Cardiac septum (tissue), 1 donor: ENCODE measurements at places on chromosomes 5 and 9.

- DNase-seq = no peak
Observed at GRCh38 chr5:4866131-4866659, 273.9 kb upstream of the ADAMTS16 start.

DNA sequence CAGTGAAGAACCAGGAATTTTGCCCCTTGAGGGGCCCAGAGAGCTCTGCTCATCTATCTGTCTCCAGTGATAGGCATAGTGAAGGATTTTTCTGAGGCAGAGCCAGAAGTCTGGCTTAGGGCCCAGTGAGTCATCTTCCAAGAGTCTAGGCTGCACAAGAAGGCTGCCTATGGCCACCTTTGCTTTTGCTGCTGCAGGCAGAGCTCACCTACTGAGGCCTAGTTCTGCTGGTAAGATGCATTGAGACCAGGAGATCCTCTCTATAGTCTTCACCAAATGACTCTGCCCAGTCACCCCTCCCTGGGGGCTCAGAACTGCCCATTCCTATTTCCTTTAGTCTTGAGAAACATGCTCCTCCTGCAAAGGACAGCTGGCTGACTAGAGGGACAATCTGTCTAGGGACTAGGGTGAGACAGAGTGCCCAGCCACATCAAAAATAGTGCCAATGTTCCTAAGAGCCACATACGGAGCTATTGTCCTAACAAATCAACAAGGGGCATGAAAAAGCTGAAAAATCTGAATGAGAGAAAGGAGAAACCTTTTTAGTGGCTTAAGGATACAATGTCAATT is 40.3 kb upstream of the CDKN2AIPNL start:
- peak; percentile 72 for DNase-seq

DNA sequence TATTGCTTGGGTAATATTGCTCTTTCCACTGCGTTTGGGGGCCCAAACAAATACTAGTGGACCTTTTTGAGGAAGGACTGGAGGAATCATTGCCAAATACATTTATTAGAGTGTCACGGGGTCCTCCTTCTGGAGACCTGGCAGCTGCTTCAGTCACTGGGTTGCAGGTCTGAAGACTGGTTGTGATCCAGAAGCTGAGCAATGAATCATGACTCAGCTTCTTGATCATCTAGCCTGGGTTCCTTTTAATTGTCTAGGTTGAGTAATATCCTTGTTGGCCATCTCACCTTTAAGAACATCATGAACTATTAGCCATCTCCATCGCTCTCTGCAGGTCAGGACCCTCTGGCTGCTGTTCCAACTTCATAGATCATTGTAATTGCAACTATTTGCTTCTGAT is 15.4 kb upstream of the UBAP1 start:
- no peak for DNase-seq

GRCh38 chr9:123453831-123454321 is 97.9 kb downstream of the CRB2 start:
- DNase-seq = no peak

DNA sequence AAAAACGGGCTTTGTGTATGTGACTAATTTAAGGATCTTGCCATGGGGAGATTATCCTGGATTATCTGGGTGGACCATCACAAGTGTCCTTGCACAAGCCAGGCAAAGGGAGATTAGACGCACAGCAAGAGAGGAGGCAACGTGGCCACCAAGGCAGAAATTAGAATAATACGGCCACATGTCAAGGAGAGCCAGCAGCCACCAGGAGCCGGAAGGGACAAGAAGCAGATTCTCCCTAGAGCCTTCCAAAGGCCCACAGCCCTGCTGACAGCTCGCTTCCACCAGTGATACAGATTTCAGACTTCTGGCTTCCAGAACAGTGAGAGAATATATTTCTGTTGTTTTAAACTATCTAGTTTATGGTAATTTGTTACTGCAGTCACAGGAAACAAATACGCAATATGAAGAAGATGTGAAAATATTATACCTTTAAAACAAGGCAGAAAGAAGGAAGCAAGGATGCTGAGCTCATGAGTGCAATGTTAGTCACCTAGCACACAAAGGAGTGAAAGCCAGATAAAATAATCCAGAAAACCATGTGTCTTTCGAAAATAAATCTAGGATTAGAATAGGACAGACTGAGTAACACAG is 28.7 kb upstream of the F2RL1 start:
- DNase-seq = no peak

- no peak for DNase-seq
Observed at GRCh38 chr9:112341730-112342129, 8.3 kb upstream of the PTBP3 start.

DNA sequence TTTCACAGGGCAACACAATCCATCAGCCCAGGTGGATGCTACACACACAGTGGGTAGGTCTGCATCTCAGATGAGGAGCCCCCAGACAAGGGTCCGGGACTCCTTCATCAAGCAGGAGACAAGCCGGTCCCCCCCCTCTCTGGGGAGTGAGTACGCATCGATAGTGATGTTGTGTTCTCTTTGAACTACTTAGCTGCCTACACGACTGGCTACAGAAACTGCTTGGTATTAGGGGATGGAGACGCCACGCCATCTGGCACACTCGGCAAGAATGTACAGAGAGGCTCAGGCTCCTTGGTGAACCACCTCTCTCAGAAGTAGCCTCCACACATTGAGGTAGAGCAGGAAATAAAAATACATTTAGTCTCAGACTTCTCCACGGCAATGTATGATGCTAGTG is 179.8 kb downstream of the CNTNAP3 start:
- DNase-seq = no peak

DNA sequence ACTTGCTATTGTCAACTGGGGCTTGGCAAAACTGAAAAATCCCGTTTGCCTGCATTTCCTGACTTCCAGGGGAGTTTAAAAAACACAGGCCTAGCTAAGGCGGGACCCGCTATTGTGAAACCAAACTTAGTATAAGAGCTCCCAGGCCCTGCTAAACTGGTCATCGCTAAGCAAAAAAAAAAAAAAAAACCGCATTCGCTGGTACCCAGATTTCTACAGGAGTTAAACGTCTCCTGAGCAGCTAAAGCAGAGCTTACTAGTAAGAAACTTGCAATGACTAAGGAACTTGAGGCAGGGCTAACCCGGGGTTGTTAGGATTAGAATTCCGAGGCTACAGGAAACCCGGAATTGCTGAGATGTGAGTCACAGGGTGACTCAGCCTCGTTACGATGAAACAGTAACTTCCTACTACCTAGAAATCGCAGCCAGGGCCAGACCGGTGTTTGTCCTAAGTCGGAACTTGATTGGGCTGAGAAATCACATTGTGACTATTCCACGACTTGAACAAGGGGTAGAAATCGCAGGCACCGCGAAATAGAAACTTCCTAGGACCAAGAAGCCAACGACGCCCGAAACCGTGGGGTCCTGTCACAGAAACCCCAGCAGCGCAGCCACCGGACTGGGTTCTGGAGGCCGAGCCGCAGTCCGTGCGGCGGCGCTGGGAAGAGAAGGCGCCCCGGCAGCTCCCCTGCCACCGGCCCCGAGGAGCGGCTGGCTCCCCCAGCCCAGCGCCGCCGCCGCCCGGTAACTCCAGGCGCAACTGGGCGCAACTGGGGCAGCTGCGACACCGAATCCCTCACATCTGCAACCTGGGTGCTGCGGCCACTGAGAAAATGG is 89.4 kb downstream of the ANXA2R start:
- peak; percentile 88 for DNase-seq

DNA sequence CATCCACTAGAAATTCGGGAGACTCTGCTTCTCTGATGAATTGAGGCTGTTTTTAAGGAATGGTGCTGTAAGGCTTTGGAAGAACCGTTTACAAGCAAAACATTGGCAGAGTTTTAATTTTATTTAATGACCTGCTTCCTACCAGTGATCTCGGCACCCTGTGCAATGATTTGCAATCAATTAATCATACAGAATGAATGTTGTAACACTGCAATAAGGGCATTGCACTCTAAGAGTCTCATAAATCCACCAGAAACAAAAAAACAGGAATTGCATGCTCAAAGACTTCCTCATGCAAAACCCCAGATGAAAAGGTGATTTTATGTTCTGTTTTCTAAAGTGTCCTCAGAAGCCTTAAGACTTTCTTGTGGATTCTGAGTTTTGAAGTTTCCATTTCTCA is 295.7 kb downstream of the ARHGEF28 start:
- DNase-seq = no peak

- DNase-seq = no peak
Observed at GRCh38 chr9:98380065-98380681, 124.7 kb upstream of the TBC1D2 start.

- DNase-seq = no peak
Observed at GRCh38 chr5:53030893-53031292, 41.7 kb downstream of the ITGA2 start.

DNA sequence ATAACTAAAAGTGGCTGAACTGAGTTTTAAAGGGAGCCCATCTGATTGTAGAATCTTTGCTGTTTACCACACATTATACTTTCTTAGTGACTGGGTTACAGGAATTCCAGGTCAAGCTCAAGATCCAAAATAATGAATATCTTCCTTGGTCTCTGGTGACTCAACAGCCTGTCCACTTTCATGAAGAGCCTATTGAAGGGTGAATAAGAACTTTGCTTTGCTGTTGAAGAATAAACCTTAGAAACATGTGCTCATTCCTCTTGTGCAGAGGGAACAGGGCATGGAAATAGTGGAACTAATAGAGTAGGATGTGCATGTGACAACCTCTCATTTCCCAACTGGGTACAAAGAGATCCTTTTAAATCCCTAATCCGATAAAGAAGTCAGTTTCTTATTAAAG is 21.4 kb downstream of the ALDH1A1 start:
- DNase-seq = no peak

GRCh38 chr5:137032929-137033328 is 466.2 kb downstream of the SPOCK1 start:
- no peak for DNase-seq

DNA sequence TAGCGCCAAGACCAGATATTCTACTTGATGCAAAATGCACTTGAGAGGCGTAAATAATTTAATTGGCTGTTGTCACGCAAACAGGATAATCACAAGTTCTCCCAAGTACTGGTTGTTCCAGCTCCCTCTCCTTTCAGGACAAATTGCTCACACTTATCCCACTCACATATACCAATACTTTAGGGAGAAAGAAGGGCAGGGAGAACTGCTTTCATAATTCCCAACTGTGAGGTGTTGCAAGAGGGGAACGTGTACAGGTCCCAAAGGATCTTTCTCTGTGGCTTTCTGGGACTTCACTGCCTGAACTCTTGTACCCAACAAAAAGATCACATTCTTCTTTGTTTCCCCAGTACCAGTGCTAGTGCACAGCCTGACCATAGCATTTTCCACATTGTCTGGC is 21.5 kb upstream of the TGFBI start:
- no peak for DNase-seq

DNA sequence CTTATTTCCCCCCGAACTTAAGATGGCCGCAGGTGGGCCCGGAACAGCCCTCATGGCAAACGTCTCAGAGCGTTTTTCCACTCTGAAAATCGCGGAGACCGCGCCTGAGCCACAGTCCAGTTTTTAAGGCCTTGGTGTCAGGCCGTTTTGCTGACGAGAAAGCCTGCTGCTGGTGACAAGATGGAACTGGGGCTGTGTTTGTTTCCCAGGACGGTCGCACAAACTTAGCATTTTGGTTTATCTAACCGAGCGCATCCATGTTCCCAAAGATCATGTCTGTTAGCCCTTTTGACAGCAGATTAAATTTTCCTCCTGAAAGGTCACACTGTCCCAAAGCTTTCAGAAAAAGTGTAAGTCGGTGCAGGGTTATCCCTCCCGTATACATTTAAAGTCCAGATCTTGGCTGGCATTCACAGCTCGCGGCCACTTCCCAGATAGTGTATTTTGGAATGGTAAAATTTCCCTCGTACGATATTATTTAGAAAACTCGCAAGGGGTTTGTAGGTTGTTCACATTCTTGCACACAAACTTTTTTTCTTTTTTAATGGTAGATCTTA is 812 bp downstream of the SREK1 start:
- no peak for DNase-seq

GRCh38 chr9:104775976-104776375 is 12.0 kb downstream of the NIPSNAP3B start:
- no peak for DNase-seq

DNA sequence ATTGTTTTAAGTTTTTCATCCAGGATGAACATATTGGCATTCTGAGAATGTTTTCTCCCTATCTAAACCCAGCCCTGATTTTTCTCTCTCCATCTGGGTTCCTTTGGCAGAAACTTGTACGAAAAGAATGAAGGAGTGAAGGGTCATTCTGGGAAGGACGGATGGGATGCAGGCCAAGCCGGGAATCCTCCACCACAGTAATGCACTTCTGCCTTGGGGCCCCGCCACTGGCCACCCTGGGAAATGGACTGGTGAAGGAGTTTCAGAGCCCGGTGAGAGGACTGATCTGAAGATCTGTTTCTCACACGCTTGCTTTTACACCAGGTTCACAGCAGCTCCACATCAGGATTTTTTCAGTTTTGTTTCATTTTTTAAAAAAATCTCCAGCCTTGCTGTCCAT is 554.8 kb downstream of the BNC2 start:
- no peak for DNase-seq

DNA sequence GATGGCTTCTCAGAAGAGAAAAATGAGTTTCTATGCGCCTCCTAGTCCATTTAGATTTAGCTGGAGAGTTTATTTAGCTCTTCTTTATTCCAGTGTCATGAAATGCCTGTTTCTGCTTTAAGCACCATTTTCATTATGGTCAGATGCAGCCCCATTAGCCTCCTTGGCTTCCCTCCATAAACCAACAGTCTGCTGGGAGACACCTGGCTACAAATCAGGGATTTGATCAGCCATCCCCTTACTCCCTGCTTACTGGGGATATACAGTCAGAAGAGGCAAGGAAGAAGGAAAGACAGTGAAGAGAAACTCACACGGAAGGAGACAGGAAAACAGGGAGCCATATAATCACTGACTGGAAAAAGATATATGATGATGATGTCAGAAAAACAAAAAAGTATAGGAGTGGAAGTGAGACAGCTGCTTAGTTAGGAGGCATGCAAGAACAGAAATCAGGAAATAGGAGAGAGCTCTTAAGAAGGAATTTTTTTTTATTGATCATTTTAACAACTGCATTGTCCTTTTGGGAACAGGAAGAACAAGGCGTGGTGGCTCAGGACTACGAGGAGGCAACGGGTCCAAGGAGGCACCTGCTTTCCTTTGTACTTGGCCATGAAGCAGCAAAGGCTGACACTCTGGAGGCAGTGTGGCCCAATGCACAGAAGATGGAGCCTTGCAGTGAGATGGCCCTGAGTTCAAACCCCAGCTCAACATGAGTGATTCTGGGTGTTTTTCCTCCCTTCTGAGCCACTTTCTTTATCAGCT is 56.1 kb downstream of the MED27 start:
- no peak for DNase-seq

DNA sequence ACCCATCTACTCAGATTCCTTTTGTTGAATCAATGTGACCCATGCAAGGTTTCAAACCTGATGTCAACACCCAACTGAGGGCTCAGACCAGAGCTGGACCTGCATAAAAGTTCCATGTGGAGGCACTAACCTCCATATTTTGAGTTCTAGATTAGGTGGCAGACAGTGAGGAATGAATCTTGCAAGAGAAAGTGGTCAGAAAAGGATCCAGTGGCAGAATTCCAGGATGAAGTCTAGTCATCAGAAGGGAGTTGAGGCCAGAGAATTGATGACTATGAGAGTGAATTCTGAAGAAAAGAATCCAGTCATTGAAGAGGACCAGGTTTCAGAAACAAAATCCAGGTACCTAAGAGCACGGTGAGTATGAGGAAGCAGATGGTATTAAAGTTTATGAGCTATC is 205.1 kb upstream of the RGMB start:
- no peak for DNase-seq
